ENCODE measurements at places on chromosomes 7 and 10.

GRCh38 chr10:103550229-103550628 is 56.7 kb downstream of the NEURL1 start:
- DNase-seq, result no peak

GRCh38 chr7:120718361-120718760 is 139.6 kb downstream of the TSPAN12 start:
- DNase-seq, result no peak

GRCh38 chr10:66162560-66163143 is 763.2 kb upstream of the LRRTM3 start:
- no peak for DNase-seq

DNA sequence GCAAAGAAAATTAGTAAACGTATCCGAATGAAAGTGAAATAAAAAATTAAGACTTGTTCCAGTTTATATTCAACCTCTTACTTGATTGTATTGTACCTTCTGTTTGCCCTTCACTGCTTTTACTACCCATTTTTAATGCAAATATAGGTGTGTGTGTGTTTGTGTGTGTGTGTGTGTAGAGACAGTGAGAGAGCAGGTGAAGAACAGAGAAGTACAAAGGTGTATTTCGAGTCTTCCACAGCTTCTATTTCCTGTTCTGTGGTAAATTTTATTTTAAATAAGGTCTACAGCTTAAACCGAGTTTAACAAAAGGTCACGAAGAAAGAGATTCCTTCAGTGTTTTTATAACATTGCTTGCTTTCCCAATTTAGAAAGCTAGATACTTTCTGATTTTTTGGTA is 12.7 kb upstream of the SVIL start:
- no peak for DNase-seq

DNA sequence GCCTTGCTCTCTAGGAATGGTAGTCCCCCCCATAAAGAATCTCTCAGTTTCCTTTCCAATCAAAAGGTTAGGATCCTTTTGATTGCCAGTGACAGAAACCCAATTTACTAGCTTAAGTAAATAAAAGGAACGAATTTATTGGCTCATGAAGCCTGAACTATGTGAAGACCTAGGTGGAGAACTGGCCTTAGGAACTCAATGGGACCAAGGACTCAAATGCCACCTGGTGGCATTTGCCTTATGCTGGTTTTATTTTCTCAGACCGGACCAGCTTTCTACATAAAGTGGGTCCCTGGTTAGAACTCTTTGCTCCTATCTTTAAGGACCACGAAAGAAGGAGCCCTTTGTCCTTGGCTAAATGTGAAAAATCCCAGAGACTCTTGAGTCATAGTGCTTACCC is 25.4 kb downstream of the CFTR start:
- no peak for DNase-seq

DNA sequence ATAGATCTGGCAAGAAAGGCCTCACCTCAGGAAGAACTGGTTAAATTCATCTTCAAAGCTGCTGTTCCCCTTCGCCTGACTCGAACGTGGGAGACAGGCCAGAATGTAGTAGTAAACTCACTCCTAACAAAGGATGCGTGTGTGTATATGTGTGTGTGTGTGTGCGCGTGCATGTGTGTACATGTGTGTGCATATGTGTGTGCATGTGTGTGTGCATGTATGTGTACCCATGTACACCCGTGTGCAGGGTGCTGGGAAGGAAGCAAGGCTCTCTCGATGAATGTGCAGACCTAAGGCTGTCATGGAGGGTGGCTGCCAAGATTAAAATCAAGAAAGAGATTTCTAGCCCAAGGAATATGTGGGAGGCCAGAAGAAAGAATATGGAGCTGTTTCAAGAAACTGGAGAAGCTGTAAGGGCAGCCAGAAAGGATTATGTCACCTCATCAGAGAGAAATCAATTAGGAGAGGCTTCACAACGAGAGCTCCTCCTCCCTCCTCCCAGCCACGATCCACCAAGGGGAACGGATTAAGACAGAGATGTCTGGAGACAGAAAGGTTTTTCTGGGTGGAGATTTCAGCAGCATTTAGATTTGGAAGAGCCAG is 34.0 kb upstream of the LBX1 start:
- no peak for DNase-seq

GRCh38 chr10:107451047-107451446 is 286.5 kb upstream of the SORCS1 start:
- no peak for DNase-seq

DNA sequence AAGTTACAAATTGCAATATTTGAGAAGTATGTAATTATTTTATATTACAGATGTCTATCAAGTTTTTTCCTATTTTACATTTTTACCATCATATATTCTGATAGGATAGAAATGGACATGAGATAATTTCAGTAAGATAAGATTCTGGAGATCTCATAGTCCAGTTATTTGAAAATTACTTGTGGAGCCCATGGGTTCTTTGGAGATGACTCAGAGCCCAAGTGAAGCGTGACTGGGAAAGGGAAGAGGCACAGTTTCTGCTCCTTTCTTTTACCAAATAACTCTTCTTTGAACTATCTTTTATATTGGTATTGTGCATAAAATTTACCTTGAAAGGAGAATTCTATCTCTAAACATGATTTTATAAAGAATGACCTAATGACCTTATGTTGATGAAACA is 2.4 kb downstream of the CD36 start:
- DNase-seq, result no peak
